NCI-H1105 (cell line): ENCODE measurements at places on chromosomes 6 and 20.

DNA sequence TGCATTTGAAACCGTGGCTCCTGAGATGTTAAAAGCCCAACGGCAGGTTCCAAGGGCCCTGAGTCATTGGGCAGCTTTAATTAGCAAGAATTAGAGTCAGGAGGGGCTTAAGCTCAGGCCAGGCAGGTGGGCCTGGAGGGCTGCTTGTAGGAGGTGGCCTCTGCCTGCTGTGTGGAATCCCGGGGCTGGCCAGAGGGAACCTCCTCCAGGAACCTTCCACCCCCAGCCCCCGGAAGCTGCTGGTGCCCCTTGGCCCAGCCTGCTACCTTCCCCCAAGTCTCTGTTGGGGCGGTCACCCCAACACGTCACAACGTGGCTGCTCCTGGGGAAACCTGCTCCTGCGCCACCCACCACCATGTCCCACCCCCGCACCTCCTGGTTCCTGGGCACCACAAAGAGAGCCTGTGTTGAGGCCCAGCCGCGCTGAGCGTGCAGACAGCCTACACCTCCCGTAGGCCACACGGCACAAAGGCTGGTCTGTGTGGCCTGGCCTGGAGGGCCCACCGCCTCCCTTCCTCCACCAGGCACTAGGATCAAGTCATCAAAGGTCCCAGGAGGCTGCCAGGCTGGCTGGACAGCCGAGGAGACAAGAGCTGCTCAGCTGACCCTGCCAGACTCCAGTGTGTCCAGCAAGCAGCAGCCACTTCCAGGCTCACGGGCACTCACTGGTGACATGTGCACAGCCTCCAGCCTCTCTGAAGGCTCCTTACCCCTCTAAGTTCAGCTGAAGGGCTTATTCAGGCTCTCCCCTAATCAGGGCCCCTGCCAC lies 86.3 kb downstream of the SNX5 start:
- no peak for DNase-seq

- no peak for DNase-seq
Measured at GRCh38 chr6:45478240-45478639, 100.5 kb upstream of the SUPT3H start.

DNA sequence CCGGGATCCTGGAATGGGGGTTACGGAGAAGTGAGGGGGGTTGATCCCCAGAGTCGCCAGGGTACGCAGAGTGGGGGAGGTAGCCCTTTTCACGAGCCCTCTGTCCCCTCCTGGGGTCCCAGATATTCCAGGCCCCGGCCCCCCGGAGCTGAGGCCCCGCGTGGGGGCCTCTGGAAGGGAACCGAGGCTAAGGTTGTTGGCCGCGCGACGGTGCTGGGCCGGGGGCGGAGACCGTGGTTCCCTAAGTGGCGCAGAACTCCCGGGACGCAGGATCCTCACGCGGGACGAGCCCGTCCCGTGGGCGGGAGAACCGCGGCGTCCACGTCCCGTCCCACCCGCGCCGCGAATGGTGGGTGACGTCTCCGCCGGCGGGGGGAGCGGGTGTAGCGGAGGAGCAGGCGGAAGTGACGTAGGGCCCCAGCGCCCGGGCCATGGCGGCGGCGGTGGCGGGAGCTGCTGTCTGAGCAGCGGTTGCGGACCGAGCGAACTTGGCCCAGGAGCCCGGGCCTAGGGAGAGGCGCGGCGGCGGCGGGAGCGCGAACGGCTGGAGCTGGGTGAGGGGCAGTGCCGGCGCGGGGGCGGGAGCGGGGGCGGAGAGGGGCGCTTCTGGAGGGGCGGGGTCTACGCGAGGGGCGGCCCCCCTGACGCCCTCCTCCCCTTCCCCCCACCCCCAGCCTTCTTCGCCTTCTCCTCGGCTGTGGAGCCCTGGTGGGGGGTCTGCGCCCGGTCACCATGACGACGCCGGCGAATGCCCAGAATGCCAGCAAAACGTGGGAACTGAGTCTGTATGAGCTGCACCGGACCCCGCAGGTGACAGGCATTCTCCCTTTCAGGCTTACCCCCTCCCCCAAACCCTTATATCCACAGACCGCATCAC lies at the start of gene RING1:
Gene RING1 (plus strand): TSS at position 410 of the 877 bp plus-strand sequence. CDS start 323 bp downstream, at position 733.
- DNase-seq, result peak; percentile 52

DNA sequence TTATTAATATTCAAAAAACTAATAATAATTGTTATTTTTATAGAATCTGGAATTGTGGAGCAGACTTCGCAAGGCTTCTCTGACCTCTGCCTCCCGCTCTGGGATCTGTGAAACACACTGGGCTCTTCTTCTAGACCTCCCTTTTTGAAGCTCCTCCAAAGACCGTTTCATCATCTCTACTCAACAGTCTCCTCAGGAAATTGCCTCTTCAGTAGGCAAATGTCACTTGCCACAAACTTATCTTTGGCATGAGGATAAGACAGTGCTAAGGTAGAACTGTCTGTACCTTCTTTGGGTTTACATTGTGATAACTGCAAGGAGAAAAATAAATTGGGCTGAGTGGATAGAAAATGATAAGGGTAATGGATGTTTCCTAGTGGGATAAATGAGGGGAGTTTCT lies 2.3 kb upstream of the MAS1L start:
- no peak for DNase-seq

DNA sequence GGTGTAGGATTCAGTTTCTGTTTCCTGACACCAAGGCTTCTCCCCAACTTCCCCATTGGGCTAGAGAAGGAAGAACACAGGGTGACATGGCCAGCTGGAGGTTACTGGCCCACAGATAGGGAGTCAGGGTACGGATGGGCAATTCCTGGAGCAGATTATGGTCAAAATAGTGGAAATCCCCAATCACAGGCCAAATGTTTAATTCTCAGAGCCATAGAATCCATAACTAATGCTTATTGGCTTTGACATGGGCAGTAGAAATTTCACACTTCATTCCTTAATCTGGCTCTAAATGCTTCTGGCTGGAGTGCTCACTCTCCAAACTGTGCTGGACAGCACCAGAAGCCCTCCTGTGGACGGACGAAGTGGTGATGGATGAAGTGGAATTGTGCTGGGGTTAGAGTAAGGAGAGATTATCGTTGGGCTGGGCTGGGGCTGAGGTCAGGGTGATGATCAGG lies 887 bp downstream of the SIGLEC1 start:
- no peak for DNase-seq

GRCh38 chr6:16909658-16910360 lies 148.5 kb upstream of the ATXN1 start:
- no peak for DNase-seq
